ENCODE measurements at places on chromosomes 3 and 15.

DNA sequence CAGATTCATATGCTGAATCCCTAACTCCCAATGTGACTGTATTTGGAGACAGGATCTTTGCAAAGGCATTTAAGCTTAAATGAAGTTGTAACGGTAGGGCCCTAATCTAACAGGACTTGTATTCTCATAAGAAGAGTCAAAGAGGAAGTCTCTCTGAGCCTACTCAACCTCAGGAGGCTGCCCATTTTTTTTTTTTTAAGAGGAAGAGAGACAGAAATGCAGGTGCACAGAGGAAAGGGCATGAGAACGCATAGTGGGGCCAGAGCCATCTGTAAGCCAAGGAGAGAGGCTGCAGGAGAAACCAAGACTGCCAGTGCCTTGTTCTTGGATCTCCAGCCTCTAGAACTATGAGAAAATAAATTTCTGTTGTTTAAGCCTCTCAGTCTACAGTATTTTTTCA, 28.4 kb downstream of the ZNF860 start:
- no peak for DNase-seq

DNA sequence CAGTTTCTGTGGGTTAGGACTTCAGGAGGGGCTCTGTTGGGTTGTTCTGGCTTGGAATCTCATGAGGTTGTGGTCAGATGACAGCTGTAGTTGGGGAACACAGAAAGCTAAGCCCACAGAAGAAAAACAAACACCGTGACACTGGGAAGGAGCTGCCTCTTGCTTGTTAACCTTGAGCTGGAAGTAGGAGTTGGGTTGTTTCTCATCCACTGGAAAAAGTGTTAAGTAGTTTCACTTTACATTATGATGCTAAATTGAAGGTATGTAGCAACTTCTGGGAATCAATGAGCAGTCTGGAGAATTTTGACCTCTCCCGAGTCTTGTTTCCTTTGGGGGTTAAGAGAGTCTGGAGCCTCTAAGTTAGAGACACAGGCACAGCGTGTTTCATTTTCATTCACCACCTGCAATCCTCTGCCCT, 20.4 kb downstream of the HACD3 start:
- DNase-seq: no peak

- DNase-seq: no peak
Measured at GRCh38 chr3:70990185-70990584, 593.3 kb downstream of the FOXP1 start.

- no peak for DNase-seq
Measured at GRCh38 chr3:174441588-174442301, 417.4 kb upstream of the NAALADL2 start.

GRCh38 chr3:139827833-139828232, 107.2 kb upstream of the CLSTN2 start:
- no peak for DNase-seq

GRCh38 chr3:190076601-190077394, 43.9 kb downstream of the P3H2 start:
- no peak for DNase-seq

DNA sequence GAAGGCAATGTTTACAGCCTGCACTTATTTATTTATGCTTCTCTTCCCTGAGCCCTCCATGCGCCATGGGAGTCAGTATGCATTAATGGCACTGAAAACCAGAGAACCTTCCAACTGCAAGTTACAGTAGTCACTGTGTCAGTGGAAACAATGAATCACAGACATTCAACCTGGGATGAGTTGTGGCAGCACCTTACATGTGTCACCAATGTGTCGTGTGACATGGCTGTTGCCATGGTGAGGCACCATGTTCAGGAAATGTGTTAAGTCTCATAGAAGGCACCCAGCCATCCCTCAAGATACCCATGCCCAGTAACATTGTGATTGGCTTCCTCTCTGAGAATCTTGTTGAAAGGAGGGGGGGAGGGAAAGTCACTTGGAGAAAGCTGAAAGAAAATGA, 105.0 kb downstream of the FOXP1 start:
- DNase-seq: peak; percentile 80

GRCh38 chr15:91535856-91536500, 317.5 kb upstream of the SLCO3A1 start:
- no peak for DNase-seq

GRCh38 chr3:79604681-79605080, 163.1 kb downstream of the ROBO1 start:
- DNase-seq: no peak

GRCh38 chr15:71201477-71201876, 86.2 kb downstream of the THSD4 start:
- no peak for DNase-seq

GRCh38 chr15:48388910-48389309, 57.7 kb downstream of the DUT start:
- no peak for DNase-seq

DNA sequence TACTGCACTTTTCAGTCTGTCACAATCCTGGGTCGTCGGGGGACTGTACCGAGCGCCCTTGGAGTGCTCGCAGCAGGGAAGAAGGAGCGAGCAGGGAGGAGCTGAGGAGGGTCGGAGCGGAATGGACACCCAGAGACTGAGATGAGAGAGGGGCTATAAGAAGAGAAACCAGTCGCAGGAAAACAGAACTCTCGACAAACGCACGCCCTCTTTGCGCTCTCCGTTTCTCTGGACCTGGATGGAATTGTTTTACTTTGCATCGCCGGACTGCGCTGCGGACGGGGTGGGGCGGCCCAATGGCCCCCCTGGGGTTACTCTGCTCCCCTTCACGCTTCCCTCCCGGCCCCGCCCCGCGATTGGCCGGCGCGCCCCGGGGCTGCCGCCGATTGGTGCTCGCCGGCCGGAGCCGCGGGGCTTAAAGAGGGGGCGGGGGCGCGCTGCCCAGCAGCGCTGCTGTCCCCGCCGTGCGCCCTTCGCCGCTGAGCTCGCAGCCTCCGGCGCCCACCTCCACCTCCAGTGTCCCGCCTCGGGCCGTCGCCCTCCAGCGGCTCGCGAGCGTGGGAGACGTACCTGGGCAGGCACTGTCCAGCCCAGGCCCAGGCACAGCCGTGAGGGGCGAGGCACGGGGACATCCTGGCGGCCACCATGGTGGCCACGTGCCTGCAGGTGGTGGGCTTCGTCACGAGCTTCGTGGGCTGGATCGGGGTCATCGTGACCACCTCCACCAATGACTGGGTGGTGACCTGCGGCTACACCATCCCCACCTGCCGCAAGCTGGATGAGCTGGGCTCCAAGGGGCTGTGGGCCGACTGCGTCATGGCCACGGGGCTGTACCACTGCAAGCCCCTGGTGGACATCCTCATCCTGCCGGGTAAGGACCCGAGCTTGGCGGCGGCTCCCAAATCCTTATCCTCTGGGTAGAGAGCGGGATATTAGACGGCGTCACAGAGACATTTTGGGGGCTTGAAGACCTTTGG, at the start of gene CLDN11:
CLDN11 (plus strand) TSS at position 447 of the 977 bp plus-strand sequence; CDS start at position 646, 199 bp downstream.
- DNase-seq: no peak

GRCh38 chr3:127140501-127141460, 52.1 kb upstream of the PRR23E start:
- DNase-seq: no peak

DNA sequence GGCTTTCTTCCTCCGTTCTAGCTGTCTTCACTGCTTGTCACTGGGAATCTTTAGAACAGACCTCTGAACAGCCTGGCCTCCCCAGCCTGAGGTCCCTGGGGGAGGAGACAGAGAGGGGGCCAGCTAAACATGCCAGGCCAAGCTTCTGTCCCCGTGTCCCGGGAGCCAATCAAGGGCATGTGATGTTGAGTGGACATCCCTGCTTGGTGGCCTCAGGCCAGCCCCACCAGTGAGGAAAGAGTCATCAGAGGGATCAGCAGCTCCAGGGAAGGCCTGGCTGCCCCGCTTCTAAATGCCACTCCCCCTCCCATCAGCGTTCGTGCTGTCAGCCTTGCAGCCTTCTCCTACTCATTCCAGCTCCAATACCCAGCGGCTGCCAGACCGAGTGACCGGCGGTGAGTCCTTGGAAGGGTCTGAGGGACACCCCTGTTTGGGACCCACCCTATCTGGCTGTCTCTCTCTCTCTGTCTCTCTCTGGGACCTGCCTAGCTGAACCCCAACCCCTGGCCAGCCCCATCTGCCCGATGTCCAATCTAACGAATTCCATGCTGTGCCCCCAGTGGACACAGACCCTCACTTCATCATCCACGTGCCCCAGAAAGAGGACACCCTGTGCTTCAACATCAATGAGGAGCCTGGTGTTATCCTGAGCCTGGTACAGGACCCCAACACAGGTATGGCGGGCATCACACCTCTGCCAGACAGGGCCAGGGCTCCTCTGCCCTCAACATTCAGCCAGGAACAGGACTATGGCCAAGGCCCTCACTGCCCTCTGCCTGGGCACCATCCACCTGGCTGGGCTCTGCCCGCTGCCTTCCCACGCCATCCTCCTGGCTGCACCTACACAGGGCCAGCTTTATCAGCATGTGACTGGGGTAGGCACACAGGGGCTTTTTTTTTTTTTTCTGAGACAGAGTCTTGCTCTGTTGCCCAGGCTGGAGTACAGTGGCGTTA, 6.6 kb upstream of the ITIH3 start:
- no peak for DNase-seq
